Transverse colon (tissue), 4 donors: ENCODE measurements at places on chromosomes 12 and 14. TPM values are rescaled to one million over a fixed set of nuclear protein-coding genes. Genes with fewer than 3 reads are reported as not detected.
A peak's percentile ranks its signal among the peaks of the same experiment; 100 is the strongest.

The LRFN5 gene
- total RNA-seq: 4.5 TPM

DNA sequence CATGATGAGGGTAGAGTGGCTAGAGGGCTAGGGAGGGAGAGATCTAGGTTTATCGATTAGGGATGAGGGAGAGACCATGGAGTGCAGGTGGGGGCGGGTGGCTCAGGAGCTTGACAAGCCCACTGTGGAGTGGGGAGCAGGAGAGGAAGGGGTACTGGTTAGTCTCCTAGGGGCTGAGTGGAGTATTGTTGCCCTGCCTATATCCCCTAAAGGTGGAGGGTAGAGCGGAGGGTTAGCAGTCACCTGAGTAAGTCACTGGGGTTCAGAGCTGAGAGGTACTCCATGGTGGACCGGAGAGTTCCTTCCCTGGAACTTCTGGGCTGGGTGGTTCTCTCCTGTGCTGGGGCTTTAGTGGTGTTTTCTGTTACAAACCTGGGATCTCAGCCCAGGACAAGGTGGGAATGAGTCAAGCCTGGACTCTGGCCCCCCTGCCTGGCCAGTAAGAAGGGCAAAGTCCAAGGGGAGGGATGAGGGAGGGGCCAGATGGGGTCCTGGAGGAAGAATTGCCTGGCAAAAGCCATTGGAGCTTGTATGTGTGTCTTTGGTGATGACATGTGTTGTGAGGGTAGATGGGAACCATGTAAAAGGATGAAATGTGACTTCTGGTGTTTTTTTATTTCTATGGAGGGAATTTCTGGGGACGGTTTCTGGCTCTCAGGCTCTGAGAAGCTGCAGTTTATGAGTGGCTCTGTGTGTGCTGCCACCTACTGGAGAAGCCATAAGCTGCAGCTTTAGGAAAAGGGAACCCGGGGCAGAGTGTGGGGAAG, at the start of gene CIDEB:
Gene CIDEB (minus strand): TSS at position 403 of the 767 bp plus-strand sequence. CDS start 119 bp downstream, at position 284.
- peak; percentile 86 for DNase-seq
- H3K4me3 ChIP-seq: no peak within 1 kb of the TSS
- H3K36me3 ChIP-seq: no peaks in the 10 kb centered on the region
- H3K27me3 ChIP-seq: no peaks in the 10 kb centered on the region

The PYM1 gene
- 56.4 TPM for total RNA-seq

DNA sequence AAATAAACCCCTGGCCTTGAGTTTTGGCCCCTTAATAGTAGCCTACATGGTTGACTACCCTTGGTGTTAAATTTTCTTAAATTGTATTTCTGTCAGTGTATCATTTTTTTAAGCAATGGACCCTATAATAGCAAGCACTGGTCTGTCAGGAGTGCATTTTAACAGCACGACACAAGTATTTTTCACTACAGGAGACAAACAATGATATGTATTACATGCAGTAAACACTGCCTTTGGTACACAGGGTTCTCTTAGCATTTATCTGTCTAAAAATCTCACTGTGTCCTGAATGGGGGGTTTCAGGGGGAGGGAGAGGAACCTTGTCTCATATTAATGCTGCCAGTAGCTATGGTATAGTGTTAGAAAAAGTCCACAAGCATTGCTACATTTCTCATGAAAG, 18.4 kb downstream of the LMO3 start:
- peak overlapping the region; percentile 75 for H3K27ac ChIP-seq
- no peaks in the 10 kb centered on the region for H3K27me3 ChIP-seq
- H3K4me1 ChIP-seq: no peaks in the 10 kb centered on the region
- DNase-seq: no peak
- no peak overlapping the region for H3K4me3 ChIP-seq

- H3K4me3 ChIP-seq: no peak overlapping the region
- H3K27me3 ChIP-seq: no peaks in the 10 kb centered on the region
- H3K36me3 ChIP-seq: no peaks in the 10 kb centered on the region
- H3K27ac ChIP-seq: no peak overlapping the region
Measured at GRCh38 chr14:62420847-62421246, 624.4 kb downstream of the KCNH5 start.

- no peaks in the 10 kb centered on the region for H3K4me1 ChIP-seq
- no peak overlapping the region for H3K4me3 ChIP-seq
- no peaks in the 10 kb centered on the region for H3K36me3 ChIP-seq
- H3K27ac ChIP-seq: no peak overlapping the region
Measured at GRCh38 chr14:75369506-75369905, 58.3 kb upstream of the JDP2 start.

GRCh38 chr14:50677527-50678063, 9.5 kb upstream of the SAV1 start:
- no peaks in the 10 kb centered on the region for H3K27me3 ChIP-seq
- no peak overlapping the region for H3K27ac ChIP-seq
- no peak overlapping the region for H3K4me3 ChIP-seq
- H3K36me3 ChIP-seq: no peaks in the 10 kb centered on the region

GRCh38 chr12:32504591-32504990, 105.2 kb downstream of the FGD4 start:
- no peaks in the 10 kb centered on the region for H3K4me1 ChIP-seq
- no peak for DNase-seq
- H3K27ac ChIP-seq: no peak overlapping the region
- H3K4me3 ChIP-seq: no peak overlapping the region
- H3K36me3 ChIP-seq: no peaks in the 10 kb centered on the region

- H3K27me3 ChIP-seq: no peaks in the 10 kb centered on the region
- H3K27ac ChIP-seq: no peak overlapping the region
- no peak for DNase-seq
- no peak overlapping the region for H3K4me3 ChIP-seq
Measured at GRCh38 chr14:63909984-63910383, 57.2 kb downstream of the SYNE2 start.

The SSTR1 gene
- 10.1 TPM for total RNA-seq
